Fibroblast of lung (primary cell): ENCODE measurements at places on chromosomes 1 and 21. TPM values are rescaled to one million over a fixed set of nuclear protein-coding genes. Genes with fewer than 3 reads are reported as not detected.

GRCh38 chr1:219798283-219799030 lies 129.9 kb downstream of the SLC30A10 start:
- peak; percentile 80 for DNase-seq

Gene ZNF648
- not detected in 2 replicates for total RNA-seq

Gene FOXD3
- not detected in 2 replicates for total RNA-seq

Gene AQP10
- not detected in 2 replicates for total RNA-seq

Gene ATAD3C
- under 0.01 and 0.17 TPM in 2 replicates for total RNA-seq

Gene CLCA4
- total RNA-seq, result not detected in 2 replicates

Gene CHODL
- total RNA-seq, result under 0.01 and 0.17 TPM in 2 replicates

DNA sequence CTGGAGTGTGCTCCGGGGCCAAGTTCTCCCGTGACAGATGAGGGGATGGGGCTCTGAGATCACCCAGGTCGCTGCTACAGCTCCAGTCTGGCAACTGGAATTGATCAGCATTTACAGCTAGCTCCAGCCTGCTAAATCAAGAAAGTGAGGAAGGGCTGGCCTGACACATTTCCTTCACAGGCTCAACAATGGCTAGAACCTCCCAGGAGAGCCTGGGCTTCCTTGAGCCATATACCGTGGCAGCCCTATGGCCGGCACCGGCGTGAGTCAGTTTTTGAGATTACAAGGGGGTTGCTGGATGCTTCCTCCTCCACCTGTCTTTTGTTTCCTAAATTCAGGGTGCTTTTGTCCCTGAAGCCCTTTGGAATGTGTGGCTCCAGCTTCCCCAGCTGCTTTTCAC lies 104.2 kb downstream of the ETS2 start:
- DNase-seq, result no peak

Gene PTGER3
- 0.51 and 1.5 TPM in 2 replicates for total RNA-seq

DNA sequence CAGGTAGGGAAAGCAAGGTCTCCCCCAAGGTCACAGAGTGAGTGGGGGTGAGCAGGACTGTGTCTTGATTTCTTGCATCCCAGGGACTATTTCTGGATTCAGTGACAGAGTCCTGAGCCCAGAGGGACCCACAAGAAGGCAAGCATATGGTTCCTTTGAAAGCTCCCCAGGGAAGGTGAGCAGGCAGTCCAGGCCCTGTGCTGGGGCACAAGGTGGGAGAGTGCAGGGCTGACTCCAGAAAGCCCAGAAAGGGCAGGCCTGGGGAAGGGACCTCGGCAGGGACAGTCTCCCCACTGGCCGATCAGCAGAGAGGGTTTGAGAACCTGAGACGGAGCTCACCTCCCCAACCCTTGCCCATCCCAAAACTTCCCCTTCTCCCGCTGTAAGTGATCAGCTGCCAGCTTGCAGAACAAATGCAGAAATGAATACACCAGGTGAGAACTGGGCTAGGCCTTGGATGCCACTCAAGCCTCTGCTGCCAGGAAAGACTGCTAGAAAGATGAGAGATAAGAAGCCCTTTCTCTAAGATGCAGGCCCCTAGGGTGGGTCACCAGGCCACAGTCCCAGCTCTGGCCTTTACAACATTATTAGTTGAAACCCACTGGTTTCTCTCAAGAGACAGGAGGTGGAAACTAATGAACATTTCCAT lies 121.0 kb downstream of the GLIS1 start:
- no peak for DNase-seq

Gene PLA2G2D
- total RNA-seq, result not detected in 2 replicates

Gene ARHGAP30
- total RNA-seq, result not detected in 2 replicates

Gene LCE6A
- not detected in 2 replicates for total RNA-seq

Gene ADORA3
- total RNA-seq, result not detected in 2 replicates

GRCh38 chr1:22691031-22691753 lies 19.4 kb upstream of the EPHB2 start:
- no peak for DNase-seq

Gene NPR1
- total RNA-seq, result 0.66 and 2.1 TPM in 2 replicates

DNA sequence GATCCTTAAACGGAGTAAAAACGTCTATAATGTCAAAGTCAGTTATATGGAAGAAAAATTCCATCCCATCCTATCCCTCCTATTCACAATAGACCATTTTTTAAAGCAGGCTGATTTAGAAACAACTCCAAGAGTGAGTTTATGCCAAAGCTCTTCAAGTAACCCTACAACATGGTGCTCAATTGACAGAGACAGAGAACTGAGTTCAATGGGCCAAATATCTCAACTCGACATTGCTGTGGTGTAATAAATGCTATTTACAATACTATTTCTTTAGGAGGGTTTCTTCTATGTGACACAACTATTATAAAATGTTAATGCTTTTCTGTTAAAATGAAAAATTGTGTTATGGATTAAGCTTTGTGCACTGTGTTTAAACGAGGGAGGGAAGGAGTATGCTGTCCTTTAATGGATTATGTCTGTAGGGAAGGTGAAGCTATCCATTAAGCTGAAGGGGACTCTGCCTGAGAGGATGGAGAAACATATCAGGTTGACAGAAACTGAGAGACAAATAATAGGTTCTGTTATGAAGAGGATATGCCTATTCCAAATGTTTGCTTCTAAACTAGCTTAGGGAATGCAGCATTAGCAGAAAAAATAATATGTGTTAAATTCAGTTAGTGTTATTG lies 362.5 kb upstream of the CHRM3 start:
- no peak for DNase-seq

GRCh38 chr21:44653656-44654575 lies 543 bp downstream of the KRTAP12-4 start:
- DNase-seq, result no peak

Gene AMY1A
- total RNA-seq, result not detected in 2 replicates

- no peak for DNase-seq
These were observed 304.3 kb upstream of the ESRRG start for GRCh38 chr1:217027403-217028080.

DNA sequence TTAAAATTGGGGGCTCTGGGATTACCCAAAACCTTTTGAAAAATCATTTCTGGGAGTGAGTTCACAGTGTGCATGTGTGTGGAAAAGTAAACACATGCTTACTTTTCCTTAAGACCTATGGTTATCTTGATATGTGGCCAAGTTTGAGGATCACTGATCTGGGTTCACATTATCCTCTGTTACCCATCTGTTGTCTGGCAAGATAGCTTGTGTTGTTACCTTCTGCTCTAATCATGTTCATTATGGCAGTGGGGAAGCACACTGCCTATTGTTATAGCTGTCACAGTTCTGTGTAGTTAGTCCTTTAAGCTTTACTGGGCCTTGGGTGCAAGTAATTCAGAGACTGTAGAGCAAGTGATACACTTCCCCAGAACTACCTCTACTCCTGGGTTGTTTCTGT lies 5.0 kb downstream of the CTBS start:
- no peak for DNase-seq

Gene PTPN14
- total RNA-seq, result 34.9 and 56.1 TPM in 2 replicates

DNA sequence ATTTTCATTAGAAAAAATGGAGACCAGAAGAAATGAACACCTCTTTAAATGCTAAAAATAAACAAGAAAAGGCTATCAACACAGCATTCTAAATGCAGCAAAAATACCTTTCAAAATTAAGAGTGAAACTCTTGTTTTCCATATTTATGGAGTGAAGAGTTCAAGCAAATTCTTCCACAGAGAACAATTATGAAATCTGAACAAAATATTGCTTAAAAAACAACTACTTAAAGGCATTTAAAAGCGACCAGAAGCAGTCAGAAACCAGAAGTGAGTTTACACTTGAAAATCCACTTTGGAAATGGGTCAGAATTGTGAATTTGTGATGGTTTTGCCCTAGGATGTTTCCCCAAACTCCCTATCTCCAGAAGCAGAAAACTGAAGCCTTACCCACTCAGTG lies 60.9 kb upstream of the KCNH1 start:
- no peak for DNase-seq

Gene PRRX1
- total RNA-seq, result 121 and 128 TPM in 2 replicates

DNA sequence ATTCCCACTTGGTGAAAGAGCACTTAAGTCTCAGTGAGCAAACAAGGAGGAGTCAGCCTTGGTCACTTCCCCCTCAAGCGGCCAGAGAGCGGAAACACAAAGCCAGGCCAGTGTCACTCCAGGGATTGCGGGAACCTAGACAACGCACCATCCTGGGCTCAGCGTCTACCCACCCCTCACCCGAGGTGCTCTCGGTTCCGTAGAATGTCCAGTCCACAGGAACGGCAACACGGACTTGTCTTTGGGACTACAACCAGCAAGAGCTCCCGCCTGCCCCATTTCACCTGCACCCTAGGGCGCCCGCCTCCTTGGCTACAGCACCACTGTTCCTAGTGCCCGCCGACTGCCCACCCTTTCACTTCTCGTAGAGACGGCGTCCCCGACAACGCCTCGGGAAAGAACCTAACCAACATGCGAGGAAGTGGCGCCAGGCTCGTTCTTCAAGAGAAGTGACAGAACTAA lies 509 bp downstream of the GDAP2 start:
- peak; percentile 61 for DNase-seq

GRCh38 chr1:205954819-205955404 lies 11.7 kb upstream of the SLC26A9 start:
- DNase-seq, result no peak

- DNase-seq, result no peak
These were observed 88.2 kb upstream of the WNT4 start for GRCh38 chr1:22231068-22231593.

GRCh38 chr21:45432575-45433255 lies 27.8 kb downstream of the COL18A1 start:
- DNase-seq, result peak; percentile 56

DNA sequence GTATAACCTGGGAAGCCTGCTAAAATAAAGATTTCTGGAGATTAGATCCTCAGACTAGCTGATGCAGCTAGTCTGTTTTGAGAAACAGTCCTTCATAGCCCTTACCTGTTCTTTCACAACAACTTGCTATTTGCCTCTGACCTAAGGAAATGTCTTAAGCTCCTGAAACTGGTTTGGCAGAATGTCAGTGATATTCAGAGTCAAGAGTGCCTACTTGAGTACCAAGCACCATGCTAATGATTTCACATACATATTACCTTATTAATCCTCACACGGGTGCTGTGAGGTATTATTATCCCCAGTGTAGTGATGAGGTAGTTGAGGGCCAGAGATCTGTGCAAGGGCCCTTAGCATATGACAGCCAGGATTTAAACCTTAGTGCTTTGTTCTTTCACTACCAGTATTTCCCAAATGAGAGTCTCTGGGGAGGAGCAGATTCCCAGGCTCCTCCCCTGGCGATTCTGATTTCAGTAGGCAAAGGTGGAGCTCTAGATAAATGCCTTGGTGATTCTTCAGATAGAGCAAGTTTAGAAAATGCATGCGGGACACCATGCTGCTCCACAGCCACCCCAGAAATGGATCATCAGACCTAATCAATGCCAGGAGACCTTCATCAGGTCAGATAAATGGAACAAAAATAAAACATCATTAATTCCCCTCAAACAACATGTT lies 47.4 kb upstream of the WNT2B start:
- no peak for DNase-seq

DNA sequence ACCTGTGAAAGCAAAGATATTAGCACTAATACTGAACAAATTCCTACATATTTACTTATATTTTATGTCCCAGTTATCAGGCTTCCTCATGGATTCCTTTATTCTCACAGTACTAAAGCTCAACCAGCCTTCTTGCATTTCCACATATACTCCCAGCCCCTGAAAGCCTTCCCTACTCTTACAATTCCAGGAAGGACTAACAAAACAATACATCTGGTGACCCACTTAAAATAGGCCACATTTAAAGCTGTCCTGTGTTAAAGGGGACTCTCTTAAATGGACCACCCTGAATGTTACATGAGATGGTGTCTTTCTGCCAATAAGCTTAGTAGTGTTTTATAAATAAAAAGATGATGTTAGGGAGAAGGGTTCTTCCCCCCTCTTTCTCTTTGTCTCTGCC lies 54.4 kb downstream of the NTMT2 start:
- no peak for DNase-seq

Gene RBBP4
- 92.5 and 95.0 TPM in 2 replicates for total RNA-seq

Gene ANGPTL3
- not detected in 2 replicates for total RNA-seq

- DNase-seq, result no peak
These were observed 21.9 kb downstream of the NCF2 start for GRCh38 chr1:183568176-183569021.

DNA sequence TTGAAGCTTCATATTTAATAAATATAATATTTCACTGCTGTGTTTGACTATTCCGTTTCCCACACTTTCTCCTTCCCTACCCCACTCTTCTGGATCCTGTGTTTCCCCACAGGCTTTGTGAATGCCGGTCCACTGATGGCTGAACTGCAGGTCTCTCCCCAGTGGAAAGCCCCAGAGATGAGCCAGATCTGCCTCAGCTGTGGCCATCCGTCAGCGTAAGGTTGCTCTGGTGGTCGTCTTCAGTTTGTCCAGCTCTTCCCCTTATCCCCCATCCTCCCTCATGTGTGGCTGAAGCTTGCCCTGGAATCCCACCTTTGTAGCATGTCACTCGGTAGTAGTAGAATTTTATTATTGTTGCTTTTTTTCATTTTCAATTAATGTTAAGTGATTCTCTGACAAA lies 11.4 kb downstream of the SMAP2 start:
- DNase-seq, result no peak
